ENCODE measurements at places on chromosomes 3 and 15. TPM values are rescaled to one million over a fixed set of nuclear protein-coding genes. Genes with fewer than 3 reads are reported as not detected.

DNA sequence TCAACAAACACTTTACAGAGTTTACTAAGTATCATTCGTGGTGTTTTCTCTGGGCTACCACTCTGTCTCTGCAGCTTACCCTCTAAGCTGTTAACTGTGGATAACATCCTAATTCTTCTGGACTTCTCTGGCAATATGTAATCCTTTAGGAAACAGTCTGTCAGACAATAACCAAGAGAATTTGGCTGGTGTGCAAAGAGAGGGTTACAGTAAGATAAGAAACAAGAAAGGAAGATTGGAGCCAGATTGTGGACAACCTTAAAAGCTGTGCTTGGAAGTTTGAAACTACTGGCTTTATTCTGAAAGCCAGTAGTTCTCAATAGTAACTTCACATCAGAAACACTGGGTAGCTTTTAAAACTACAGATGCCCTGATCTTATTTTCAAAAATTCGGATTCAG is 778 bp downstream of the ARL6 start:
- no peak for DNase-seq

GRCh38 chr15:58934114-58934447 is 602 bp upstream of the SLTM start:
- no peak for DNase-seq

- DNase-seq = no peak
These were observed 24.2 kb downstream of the PXYLP1 start for GRCh38 chr3:141255846-141256261.

DNA sequence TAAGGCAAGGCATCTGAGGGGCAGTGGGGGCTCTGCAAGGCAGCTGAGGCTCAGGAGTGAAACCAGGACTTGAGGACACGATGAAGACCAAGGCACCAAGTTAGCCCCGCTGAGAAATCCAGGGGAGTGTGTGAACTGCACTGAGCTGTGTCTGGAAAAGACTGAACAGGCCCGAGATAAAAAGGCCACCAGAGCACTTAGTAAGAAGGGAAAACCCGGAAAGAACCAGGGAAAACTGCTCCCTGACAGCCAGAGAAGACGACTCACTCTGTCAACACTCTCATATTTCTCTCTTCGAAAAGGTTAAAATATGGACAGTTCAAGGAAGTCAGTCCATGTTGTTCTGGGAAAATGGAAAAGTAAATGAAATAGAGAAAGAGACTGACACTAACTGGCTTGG is 109.0 kb downstream of the SEC22A start:
- peak; percentile 4 for DNase-seq

- no peak for DNase-seq
These were observed 1.8 kb downstream of the DALRD3 start for GRCh38 chr3:49016414-49017228.

DNA sequence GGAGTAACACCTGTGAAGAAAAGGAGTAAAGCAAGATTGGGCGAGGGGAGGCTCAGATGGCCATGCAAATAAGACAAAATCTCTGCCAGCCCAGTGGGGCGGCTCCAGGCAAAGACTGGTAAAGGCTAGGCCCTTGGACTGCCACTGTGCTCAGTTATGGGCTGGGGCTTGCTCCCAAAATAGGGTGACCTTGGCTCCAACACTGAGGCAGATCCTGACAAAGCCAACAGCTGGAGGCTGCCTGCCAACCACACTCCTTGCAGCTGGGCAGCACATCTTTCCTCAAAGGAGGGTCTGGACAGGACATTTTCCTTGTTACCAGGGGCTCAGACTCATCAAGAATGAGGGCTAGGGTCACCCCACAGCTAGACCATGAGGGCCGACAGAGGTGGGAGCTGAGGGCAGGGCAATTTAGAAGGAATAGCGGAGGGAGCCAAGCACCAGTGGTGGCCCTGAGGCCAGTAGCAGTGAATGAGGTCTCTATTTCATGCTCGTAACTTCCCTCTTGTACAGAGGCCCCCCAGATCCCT is 86.1 kb downstream of the CHRD start:
- DNase-seq = no peak

DNA sequence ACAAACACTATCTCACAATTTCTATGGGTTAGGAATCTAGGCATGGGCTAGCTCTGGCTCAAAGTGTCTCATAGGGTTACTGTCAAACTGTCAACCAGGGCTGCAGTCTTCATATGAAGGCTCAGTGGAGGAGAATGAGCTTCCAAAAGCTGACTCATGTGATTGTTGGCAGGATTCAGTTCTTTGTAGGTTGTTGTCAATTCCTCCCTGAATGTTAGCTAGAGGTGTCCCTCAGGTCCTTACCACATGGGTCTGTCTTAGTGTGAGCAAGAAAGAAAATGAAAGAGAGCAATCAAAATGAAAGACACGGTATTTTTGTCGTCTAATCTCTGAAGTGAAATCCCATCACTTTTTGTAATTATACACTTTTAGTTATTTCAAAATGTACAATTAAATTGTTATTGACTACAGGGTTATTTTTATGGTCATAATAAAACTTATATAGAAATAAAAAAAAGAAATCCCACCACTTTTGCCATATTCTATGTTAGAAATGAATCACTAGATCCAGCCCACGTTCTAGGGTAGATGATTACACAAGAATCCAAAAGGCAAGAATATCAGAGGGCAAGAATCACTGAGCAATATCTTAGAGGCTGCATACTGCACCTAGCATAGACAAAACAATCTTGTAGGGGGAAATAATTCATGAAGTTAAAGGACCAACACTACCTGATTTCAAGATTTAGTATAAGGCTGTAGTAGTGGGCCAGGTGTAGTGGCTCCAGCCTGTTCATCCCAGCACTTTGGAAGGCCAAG is 8.4 kb downstream of the ACSBG1 start:
- DNase-seq = peak; percentile 18

DNA sequence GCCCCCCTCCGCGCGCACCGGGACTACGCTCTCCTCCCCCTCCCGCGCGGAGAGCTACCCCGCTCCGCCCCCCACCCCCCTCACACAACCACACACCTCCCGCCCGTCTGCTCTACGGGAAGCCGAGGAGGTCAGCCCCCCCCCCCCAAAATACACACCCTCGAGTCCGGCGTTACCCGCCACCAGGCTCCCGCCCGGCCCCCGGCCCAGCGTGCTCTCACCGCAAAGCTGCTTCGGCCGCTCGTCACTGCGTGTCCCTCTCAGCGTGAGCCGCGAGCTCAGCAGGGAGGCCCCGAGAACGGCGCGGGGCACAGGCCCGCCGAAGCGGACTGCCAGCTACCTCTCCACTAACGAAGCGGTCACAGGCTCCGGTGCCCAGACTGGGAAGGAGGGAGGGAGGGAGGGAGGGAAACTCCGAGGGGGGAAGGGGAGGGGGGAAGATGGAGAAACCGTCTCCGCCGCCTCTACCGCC is 252 bp downstream of the SIN3A start:
- no peak for DNase-seq

GRCh38 chr15:51982013-51982769 is 10.6 kb upstream of the LEO1 start:
- peak; percentile 82 for DNase-seq

- no peak for DNase-seq
These were observed 36.1 kb upstream of the ACKR4 start for GRCh38 chr3:132561003-132561402.

PSTPIP1 gene
- not detected for total RNA-seq

FAM3D gene
- total RNA-seq = 32.9 TPM

SEC22A gene
- total RNA-seq = 44.0 TPM

C3orf85 gene
- not detected for total RNA-seq

CHDH gene
- total RNA-seq = under 0.01 TPM

GNAI2 gene
- total RNA-seq = 129 TPM

LCTL gene
- total RNA-seq = not detected

COL8A1 gene
- total RNA-seq = 2.7 TPM

PLIN1 gene
- total RNA-seq = 0.51 TPM
